ENCODE measurements at places on chromosomes 13 and 19.

DNA sequence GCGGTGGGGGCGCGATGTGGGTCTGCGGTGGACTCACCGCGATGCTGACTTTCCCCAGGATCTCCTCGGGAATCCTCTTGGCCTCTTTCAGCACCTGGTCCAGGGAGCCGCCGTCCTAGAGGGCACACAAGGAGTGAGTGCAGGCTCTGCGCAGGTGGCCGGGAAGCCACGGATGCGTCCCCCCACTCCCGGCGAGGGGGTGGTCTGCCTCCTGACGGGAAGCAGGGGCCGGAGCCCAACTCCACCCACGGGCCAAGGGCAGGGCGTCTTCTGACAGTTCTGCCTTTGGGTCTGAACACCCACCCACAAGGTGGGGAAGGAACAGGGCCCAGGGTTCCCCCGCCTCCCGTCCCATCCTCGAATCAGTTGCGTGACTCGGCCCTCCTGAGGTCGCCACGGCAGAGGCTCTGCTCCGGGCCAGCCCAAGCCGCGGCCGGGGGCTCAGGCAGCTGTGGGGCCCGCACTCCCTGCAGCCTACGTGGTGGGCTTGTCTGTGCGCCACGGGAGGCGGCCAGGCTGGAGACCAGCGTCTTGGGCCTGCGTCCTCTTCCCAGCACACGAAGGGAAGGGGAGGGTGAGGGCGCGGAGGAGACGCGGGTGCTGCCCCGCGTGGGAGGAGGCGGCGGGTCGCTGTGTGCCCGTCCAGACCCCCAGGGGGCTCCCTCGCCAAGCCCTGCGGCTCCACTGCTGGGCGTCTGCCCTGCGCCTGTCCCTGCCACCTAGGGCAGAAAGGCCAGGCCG is 21.4 kb downstream of the MAP2K2 start:
- no peak for DNase-seq

DNA sequence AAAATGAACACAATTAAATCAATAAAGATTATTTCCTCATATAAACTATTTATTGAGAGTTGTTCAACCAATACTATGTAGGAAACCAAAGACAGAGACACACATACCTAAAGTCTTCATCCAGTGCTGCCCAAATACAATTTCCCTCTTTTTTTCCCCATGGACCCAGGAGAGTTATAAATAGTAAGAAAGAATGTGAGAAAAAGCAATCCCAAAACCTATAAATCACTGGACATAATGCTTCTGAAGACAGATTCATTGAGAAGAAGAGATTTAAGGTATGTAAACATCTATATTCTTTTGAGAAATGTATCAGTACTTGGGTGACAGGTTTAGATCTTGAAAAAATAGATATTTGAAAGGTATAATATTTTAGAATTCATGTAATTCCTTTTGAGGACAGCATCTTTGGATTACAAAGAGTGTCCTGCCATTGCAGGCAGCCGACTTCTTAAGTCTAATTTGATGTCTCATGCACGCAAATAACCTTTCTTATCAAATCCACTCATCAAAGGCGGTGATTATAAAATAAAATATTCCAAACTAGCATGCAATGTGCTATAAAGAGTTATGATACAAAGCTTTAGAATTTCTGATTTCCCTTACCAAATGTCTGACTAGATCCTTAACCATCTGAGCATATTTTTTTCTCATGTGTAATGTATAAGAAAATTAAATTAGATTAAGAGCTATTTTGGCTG is 739.4 kb downstream of the LIG4 start:
- DNase-seq = no peak

GRCh38 chr19:51078731-51079130 is 4.0 kb downstream of the KLK14 start:
- DNase-seq = no peak

DNA sequence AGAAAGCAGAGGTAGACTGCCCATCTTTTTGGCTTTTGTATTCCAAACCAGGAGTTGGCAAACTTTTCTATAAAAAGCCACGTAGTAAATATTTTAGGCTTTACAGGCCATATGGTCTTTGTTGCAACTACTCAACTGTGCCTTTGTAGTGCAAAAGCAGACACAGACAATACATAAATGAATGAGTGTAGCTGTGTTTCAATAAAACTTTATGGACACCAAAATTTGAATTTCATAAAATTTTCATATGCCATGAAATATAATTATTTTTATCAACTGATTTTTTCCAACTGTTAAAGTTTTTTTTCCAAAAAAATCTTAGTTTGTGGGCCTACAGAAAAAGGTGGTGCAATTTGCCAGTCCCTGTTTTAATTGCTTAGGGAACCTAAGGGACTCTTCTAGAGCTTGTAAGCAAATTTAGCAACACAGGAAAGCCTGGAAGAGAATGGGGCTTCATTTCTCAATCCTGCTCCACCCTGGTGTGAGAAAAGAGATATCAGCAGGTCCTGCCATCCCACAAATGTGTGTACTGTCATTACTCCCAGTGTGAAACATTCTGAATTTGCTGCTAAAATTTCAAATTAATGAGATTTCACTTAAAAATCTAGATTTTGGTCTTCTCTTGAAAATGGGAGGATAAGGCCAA is 194.2 kb downstream of the RGCC start:
- no peak for DNase-seq

DNA sequence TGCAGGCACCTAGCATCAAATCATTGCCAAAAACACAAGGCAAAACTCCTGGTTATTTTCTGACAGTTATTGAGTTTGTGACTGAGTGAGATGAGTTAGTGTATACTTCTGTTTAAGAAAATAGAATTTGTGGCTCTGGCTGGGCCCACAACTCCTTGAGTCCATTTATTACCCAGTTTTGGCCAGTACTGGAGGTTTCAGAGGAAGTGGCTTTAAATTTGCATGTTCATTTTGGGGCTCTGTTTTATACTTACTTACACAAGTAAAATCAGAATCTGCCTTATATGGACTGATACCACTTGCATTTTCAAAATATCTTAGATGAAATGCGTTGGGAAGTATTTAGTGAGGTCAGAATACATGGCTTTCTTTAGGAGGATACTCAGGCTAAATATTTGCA is 29.0 kb downstream of the TNFSF11 start:
- no peak for DNase-seq

GRCh38 chr19:38970664-38971532 is 4.6 kb downstream of the FBXO17 start:
- no peak for DNase-seq

- DNase-seq = no peak
Observed at GRCh38 chr19:28318469-28319179, 894.3 kb downstream of the UQCRFS1 start.

- DNase-seq = no peak
Observed at GRCh38 chr19:4701557-4701956, 22.1 kb downstream of the DPP9 start.

GRCh38 chr19:4389511-4390016 is 10.8 kb downstream of the SH3GL1 start:
- no peak for DNase-seq

- DNase-seq = no peak
Observed at GRCh38 chr19:55212447-55212846, 3.1 kb upstream of the PTPRH start.

DNA sequence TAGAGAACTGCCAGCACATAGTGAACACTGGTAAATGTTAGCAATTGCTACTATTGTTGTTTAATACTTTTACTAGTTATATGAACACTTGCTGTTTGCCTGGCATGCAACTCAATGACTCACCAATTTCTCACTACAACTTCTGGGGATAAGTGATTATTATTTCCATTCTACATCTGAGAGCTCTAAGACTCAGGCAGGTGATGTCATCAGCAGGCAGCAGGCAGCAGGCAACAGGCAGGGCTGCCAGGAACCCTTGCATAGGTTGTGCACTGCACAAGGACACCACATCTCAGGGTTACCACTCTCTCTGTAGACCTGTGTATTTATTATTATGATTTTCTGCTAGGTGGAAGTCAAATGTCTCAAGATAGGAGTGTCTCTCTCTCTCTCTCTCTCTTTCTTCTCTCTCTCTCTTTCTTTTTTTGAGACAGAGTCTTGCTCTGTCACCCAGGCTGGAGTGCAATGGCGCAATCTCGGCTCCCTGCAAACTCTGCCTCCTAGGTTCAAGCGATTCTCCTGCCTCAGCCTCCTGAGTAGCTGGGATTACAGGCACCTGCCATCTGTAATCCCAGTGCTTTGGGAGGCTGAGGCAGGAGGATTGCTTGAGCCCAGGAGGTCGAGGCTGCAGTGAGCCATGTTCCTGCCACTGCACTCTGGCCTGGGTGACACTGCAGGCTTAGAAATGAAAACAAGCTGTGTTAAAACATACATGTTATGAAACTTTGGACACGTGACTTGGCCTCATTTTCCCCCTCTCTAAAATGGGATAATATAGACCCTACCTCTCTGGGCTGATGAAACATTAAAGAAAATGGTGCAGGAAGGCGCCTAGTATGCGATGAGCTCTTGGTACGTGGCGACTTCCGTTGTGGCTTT is 22.7 kb downstream of the HPN start:
- DNase-seq = no peak

GRCh38 chr13:72453161-72453560 is 274.3 kb downstream of the MZT1 start:
- no peak for DNase-seq

GRCh38 chr13:50617134-50617721 is 226.3 kb downstream of the DLEU7 start:
- no peak for DNase-seq

- DNase-seq = no peak
Observed at GRCh38 chr19:15126131-15126910, 19.1 kb downstream of the SYDE1 start.

DNA sequence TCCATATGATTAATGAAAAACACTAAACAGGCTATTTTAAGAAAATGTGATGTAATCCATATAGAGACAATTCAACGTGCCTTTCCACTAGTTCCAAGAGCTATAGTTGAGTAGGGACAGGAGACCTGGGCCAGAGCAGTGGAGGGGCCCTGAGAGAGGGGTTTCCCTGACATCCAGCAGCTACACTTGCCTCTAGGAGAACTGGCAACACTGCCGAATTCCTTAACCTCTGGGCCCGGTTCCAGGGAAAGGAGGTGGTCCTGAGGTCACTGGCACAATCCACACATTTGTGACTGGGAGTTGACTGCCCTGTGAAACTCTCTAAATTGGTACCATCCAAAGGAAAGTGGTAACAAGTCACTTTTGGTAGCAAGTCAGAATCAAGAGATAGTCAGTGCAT is 264.4 kb downstream of the DCLK1 start:
- peak; percentile 40 for DNase-seq

DNA sequence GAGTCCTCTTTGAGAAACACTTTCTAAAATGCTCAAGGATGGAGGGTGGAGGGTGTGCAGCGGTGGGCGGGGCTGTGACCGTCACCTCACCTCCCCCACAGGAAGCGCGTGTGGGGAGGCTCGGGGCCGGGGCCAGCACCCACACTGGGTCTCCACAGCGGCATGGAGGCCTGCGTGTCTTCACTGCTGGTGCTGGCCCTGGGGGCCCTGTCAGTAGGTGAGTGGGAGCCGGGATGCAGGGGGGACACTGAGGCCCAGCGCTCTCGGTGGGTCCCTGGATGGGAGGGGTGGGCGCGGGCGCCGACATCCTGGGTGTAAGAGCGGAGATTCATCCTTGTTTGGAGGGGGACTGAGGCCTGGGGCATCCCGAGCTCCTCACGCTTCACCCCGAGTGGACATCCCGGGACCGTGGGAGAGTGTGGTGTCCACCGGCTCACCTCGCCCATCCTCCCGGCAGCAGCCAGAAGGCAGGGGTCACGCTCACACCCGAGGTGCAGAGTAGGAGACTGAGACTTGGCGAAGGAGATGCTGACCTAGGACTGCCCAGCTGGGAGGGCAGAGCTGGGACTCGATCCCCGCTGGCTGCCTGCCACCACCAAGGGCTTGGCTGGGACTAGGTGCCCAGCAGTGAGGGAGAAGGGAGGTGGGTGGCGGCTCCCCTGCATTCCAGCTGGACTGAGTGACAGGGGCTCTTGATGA is at the start of gene GZMM:
Gene GZMM, plus strand, starts transcription at position 144 of the 699 bp plus-strand sequence. Its CDS starts 19 bp downstream, at position 163.
- no peak for DNase-seq

GRCh38 chr13:73138276-73138637 is 79.5 kb downstream of the KLF5 start:
- DNase-seq = no peak

DNA sequence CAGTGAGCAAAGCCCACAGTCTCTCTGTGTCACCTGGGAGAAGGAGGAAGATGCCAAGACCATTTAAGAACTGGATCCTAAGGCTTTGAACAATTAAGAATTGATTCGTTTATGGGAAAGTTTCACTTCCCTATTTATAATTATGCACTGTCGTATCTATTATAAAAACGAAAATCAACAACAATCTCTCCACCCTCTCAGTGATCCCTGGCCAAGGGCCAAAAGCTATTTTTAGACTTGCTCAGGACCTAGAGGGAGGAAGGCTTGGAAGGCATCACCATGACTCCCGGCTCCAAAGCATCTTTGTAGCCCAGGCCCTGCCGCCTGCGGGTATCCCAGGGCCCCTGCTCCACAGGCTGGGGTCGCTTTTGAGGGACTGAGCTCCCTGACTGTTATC is 1.3 kb downstream of the RHPN2 start:
- DNase-seq = peak; percentile 35
